Ureter (tissue), 1 donor: ENCODE measurements at places on chromosomes 1 and 21. TPM values are rescaled to one million over a fixed set of nuclear protein-coding genes. Genes with fewer than 3 reads are reported as not detected.

Gene MAP10
- 4.0 TPM for total RNA-seq

Gene LGR6
- total RNA-seq, result 9.2 TPM

Gene GNPAT
- total RNA-seq, result 28.5 TPM

Gene SLC9C2
- total RNA-seq, result not detected

Gene CCDC181
- total RNA-seq, result 1.9 TPM

Gene RGS18
- 1.8 TPM for total RNA-seq

- DNase-seq, result no peak
These were observed 103.2 kb upstream of the ZNF644 start for GRCh38 chr1:91124989-91125417.

DNA sequence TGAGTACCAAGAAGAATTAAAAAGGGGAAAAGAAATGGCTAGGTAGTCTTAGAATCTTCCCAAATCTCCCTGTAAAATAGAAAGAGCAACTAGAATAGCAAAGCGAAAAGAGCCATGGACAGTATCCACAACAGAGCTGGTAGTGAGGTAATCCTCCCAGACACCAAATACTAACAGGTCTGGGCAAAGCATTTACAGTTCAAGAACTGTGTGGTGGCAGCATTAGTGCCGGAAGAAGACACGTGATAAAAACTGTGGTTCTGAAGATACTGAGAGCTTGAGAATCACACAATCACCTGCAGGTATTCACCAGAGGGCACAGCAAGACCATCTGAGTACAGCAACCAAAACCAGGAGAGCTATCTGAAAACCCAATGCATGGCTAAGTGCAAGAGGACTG lies 31.8 kb upstream of the OLIG2 start:
- DNase-seq, result no peak

GRCh38 chr1:108591466-108591865 lies 31.6 kb downstream of the EEIG2 start:
- DNase-seq, result no peak
